Renal cortical epithelial cell (primary cell): ENCODE measurements at places on chromosomes 4 and X. TPM values are rescaled to one million over a fixed set of nuclear protein-coding genes. Genes with fewer than 3 reads are reported as not detected.

- peak; percentile 23 for DNase-seq
Observed at GRCh38 chrX:7062276-7062675, 85.2 kb upstream of the STS start.

DNA sequence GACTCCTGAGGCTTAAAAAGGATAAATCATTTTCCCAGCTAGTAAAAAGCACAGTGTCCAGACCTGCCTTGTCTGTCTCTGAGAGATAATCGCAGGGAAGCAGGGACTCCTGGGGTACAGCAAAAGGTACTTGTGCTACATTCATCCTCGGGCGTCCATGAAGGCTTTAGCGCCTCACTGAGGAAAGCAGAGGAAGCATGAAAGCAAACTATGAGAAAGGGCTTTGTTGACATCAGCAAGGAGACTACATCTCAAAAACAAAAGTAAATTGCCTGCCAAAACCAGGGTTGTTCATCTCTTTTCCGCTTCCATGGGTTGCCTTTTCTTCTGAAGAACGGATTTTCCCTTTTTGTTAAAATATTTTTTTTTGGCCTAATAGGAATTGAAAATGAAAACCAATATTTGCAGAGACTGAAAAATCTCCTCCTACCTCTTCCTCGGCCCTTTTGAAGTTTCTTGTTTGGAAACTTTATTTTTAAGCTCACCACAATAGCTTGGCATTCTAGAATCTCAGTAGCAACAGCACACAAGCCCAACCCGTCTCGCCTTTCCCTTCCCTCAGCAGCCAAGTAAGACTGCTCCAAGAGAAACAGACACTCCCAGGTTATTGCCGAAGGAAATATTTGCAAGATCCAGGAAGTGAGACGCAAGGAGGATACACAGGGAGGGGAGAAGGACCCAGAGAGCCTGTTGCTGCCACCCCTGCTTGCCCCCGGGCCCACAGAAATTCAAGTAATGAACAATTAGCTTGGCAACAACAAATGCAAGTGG, 148.3 kb upstream of the DGKK start:
- peak; percentile 2 for DNase-seq

GRCh38 chr4:107213410-107213809, 177.3 kb upstream of the DKK2 start:
- DNase-seq, result no peak

Gene ALAS2
- not detected in 2 replicates for total RNA-seq

Gene HSD17B13
- total RNA-seq, result 0.05 TPM in 1 of 2 replicates, not detected in the other
